GM12892 (cell line): ENCODE measurements at places on chromosomes 2 and 18.

- no peak for DNase-seq
Observed at GRCh38 chr18:924987-925386, 20.3 kb downstream of the ADCYAP1 start.

DNA sequence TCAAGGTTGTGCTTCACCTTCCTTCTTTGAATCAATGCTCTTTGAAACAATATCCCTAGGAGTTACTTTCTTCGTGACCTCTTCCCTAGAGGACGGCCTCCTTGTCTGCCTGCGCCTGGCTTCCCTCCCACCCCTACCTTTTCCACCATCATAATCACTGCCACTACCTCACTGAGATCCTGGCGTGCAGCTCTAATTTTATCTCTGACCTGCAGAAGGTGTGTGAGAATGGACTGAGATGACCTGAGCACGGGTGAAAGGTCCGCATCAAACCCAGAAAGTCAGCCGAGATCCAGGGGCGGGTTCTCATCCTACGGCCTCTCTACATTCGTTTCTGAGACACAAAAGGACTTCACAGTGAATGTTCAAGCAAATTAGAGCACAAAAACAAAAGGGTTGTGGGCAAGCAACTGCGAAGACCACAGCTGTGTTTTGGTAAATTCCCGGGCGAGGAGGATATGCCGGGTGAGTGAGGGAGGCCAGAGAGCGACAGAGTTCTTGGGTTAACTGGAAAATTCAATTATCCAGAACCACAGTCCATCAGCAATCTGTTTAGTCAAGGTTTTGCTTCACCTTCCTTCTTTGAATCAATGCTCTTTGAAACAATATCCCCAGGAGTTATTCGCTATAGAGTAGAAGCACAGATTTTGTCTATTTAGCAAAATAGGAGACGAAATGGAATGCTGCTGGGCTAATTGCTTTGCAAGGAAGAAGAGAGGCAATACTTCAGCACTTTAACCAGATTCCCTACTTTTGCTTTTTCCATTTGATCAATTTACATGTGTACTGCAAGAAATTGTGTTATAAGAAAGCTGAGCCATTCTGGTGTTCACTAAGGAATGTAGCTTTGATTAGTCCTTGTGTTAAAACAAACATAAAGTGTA lies 212.6 kb downstream of the ACKR3 start:
- DNase-seq: no peak

GRCh38 chr2:189370719-189371118 lies 70.6 kb upstream of the WDR75 start:
- DNase-seq: no peak

DNA sequence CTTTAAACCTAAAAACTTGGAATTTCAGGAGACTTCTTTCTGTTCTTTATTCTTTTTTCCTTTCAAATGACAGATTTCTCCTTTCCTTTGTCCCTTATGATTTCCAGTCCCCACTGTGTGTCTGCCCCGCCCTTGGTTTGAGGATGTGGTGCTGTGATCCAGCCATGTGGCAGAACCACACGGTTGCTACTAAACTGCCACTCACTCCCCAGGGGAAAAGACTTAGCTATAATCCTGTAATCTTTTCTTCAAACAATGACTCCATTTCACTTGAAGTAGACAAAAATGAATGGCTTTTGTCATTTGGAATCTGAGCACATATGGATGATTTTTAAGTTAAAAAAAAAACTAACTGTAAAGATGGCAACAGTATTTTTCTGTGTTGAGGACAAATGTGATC lies 76.2 kb upstream of the STAM2 start:
- DNase-seq: no peak

DNA sequence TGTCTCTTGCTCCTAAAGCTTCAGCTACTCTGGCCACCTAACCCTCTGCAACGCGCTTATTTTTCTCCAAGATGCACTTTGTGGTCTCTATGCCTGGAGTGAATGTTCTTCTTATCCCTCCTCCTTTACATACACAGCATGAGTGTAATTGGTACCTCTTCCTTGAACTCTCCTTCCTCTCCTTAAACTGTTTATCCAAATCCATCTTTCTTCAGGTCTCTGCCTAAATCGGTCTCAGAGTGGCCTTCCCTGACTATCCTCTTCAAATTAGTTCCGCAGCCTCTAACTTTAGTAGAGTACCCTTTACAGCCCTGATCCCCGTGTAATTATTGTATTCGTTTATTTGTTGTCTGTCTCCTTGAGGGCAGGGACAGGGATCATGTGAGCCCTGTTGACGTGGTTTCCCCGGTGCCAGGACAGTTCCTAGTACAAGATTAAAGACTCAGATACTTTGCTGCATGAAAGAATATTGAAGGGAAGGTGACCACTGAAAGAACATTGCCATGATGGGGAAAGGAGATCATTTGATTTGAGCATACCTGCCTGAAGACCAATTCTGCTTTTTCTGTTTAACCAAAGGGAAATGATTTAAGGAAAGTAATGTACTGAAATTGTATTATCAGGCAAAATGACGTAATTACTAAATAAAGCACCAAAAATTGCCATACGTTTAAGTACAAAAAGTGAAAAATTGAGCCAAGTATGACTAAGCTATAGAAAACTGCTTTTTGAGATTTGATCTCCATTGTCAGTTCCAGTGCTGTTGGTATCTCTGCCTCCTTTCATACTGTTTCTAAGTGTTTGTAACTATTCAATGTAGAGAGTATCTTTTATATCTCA lies 1.2 kb downstream of the CNOT9 start:
- DNase-seq: no peak

DNA sequence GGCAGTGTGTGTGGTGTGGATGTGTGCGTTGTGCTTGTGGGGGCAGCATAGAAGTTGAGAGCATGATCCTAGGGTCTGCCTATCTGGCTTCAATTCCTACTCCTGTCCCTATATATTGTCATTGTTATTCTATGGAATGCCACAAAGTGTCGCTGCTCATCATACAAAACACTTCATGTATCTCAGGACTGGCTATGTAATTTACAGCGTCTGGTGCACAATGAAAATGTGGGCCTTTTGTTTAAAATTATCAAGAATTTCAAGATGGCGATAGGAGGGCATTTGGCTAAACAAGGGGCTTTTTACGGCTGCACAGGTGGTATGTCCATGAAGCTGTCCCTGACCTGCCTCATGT lies 3.4 kb downstream of the SERPINB2 start:
- DNase-seq: no peak

DNA sequence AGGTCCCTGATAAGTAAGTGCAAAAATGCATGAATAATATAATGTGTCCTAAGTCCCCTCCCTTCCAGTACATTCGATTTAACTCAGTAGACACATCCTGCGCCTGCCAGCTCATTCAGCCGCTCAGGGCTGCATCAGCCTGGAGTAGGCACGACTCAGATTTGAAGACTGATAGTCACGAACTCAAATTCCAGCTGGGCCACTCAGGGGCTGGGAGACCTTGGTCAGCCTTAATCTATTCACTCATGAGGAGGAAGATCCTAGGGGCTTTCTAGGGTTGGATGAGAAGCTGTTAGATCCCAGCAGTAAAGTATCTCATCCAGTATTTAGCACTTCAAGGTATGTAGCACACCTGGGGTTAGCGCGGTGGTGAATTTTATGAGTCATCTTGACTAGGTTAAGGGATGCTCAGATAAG lies 98.9 kb upstream of the ODC1 start:
- no peak for DNase-seq

DNA sequence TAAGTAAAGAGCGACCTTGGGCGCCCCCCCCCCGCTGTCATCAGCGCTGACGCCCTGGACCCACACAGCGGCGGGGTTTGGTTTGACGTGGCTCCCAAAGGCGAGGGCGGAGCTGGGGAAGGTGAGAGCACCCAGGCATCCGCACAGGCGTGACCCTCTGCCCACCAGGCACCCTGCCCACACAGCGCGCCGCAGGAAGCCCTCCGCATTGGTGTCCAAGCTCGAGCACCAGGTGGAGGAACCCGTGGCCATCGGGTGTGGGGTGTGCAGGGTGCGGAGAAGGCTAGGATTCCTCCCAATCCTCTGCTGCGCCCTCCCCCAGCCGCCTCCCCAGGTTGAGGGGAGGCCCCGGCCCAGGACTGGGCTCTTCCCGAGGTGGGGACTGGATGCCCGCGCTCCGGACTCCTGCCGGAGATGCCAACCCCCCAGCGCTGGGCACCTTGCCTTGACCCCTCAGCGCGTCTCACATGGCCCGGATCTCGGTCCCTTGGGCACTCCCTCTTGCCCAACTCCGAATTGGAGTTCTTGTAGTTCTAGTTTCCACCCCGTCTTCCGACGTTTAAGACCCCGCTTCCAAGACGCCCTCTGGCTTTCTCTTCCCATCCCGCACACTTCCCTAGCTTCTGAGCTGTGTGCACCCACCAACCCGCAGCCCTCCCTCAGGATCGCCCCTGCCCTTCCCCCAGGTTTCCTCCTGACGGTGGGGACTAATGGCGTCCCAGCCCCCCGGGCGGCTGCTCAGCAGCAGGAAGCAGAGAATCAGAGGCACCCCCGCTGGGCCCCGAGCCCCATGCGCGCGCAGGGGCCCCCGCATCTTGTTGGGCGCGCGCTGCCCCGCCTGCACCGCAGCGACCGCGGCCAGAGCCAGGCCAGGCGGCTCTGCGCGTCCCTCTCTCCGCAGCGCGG lies 25.9 kb upstream of the RESP18 start:
- no peak for DNase-seq

DNA sequence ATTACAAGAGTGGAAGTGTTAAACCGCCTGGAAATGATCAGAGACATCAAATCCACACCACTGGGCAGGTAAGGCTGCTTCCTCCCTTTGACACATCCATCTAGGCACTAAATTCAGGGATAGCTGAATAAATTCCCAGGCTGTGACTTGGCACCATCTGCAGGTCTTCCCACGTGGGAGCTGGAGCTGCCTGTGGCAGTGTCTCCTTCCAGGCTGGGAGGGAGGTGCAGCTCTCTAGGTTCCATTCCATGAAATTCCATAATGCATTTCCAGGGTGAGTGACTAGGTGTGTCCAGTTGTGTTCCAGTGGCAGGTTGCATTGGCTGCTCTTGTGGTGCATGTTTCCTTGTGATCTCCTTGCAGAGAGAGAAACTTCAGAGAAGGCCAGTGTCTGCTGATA lies 188.9 kb upstream of the CXCR4 start:
- DNase-seq: no peak

- DNase-seq: no peak
Observed at GRCh38 chr18:48197819-48198218, 211.4 kb downstream of the ZBTB7C start.

GRCh38 chr2:178306352-178307073 lies 112.2 kb downstream of the OSBPL6 start:
- DNase-seq: peak; percentile 10

DNA sequence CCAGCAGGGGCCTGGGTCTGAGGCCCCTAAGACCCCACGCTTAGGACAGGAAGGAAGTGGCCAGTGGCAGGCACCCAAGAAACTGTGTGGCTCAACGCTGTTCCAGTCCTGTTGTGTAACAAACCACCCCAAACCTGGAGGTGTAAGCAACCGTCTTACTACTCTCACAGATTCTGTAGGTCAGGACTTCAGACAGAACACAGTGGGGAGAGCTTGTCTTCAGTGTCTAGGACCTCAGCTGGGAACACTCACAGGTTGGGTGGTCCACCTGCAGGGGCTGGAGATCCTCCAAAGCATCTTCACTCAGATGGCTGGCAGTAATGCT lies 123.0 kb downstream of the KLHL29 start:
- DNase-seq: no peak

- no peak for DNase-seq
Observed at GRCh38 chr2:201854841-201855240, 48.5 kb downstream of the CDK15 start.

DNA sequence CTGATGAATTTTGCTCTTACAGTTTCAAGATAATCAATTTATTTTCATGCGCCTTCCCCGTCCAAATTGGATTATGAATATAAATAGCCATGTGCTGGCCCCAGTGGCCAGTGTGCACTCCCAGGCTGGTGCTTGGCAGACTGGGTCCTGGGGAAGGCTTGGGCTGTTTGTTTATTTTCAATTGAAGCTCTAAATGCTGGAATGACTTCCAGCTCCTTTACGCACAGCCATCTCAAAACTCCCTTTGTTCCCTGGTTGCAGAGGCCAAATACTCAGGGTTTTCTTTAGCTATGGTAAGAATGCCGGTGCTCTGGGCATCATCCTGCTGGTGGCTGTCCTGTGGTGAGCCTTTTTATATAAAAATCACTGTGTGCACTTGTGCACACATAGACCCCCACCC lies 131.5 kb downstream of the PRKCE start:
- no peak for DNase-seq

DNA sequence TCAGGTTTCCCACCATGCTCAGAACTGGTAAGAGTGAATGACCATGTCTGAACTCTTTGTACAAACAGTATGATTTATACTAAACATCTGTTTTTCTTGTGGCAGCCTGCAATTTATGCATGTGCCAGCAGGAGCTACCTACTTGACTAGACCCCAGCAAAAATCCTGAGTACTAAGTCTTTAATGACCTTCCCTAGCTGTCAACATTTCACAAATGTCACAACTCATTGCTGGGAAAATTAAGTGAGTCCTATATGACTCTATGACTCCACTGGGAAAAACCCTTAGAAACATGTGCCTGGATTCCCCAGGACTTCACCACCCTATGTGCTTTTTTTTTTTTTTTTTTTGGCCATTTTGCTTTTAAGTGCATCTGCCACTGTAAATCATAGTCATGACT lies 1225.8 kb downstream of the SUCLG1 start:
- DNase-seq: no peak

DNA sequence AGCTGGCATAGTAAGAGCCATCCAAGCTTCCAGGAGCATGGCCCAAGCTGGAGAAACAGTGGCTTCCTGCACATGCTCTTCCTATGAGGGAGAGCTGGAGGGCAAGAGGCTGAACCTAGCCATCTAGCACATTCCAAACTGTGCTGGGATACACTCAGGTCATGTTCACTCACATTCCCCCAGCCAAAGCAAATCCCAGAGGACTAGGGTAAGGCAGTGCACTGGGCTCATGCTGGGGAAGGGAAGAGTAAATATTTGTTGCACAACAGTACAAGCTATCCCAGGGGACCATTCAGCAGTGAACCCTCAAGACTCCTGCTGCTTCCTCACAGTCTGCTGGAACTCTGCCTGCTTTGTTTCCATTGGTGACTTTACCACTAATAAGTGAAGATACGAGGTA lies 20.7 kb upstream of the GYPC start:
- no peak for DNase-seq

DNA sequence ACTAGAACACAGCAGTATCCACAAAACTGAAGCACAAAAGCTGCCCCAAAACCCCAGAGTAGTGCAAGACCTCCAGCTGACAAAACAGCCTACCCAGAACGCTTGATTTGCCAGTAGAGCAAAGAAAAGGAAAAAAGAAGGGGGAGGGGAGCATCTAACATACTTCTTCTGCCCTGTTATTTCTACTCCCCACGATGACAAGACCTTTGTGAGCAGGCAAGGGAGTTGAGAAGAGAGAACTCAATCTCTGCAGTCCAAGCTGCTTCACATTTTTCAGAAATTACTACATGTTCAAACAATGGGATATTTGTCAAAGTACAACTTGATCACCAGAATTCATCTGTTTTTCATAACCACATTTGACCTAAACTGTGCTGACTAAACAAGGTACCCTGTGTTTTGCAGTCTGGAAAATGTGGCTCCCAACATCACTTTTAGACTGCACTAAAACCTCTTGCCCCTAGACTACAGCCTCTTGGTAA lies 286.7 kb downstream of the EXOC6B start:
- DNase-seq: no peak

GRCh38 chr2:3651691-3652648 lies 6.0 kb upstream of the ALLC start:
- DNase-seq: peak; percentile 83

- DNase-seq: no peak
Observed at GRCh38 chr2:162030363-162031190, 43.4 kb downstream of the DPP4 start.
